ENCODE measurements at places on chromosomes 12 and 14.

- DNase-seq: no peak
These were observed 497.4 kb downstream of the FSCB start for GRCh38 chr14:44009642-44010041.

DNA sequence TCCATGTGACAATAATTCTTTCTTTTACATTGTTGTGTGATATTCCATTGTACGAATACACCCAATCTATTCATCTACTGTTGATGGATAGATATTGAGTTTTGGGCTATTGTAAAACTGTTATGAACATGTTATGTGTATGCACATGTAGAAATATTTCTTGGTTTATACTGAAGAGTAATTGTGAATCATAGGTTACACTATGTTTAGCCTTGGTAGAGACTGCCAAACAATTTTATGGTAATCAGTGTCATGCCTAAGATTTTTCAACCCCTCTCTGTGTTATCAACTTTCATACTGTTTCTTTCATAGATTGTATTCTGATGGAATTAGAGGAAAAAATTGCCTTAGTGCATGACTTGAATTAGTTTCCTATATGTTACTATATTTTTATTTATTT lies 39.5 kb downstream of the FRMD6 start:
- no peak for DNase-seq

- DNase-seq: no peak
These were observed 416.2 kb downstream of the C12orf50 start for GRCh38 chr12:87612996-87613395.

DNA sequence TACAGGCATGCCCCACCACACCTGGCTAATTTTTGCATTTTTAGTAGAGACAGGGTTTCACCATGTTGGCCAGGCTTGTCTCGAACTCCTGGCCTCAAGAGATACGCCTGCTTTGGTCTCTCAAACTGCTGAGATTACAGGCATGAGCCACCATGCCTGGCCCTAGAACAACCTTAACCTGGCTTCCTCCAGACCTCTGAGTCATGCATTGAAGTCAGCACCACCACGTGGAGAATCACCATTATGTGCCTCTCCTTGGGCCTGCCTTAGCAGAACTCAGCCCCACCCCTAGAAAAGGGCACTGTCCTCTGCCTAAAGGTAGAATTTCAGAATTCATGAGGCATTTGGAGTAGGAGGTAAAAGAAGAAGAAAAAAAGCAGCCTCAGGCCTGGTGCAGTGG lies 49.0 kb downstream of the LIMA1 start:
- no peak for DNase-seq

DNA sequence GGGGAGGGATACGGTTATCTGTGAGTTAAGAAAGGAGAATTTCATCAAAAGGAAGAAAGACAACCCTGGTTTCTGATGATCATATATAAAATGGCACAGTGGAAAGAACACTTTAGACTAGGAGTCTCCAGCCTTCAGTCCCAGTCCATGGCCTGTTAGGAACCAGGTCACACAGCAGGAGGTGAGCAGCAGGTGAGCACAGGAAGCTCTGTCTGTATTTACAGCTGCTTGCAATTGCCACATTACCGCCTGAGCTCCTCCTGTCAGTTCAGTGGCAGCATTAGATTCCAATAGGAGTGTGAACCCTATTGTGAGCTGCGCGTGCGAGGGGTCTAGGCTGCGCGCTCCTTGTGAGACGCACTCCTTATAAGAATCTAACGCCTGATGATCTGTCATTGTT lies 137.9 kb downstream of the BTG1 start:
- no peak for DNase-seq

DNA sequence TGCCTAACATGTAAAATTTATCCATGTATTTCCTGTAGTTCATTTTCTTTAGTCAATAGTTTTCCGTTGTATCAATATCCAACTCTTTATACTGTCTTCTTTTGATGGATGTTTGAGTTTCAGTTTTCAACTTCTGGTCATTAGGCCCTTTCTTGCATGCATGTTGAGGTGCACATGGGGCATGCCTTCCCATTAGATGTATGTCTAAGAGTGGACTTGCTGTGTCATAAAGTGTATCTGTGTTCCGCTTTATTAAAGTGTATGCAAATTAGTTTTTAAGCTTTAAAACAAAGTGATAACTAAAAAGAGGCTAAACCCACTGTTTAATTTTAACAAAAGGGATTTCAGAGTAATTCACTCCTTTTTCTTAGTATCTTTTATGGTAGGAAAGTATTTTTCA lies 441.1 kb downstream of the PCNX1 start:
- DNase-seq: no peak

Measured in renal pelvis (tissue), 12 donors.